Activated B cell treated with CpG ODN at 0.5 μM for 24 hours (primary cell): ENCODE measurements at places on chromosomes 16 and 17. TPM values are rescaled to one million over a fixed set of nuclear protein-coding genes. Genes with fewer than 3 reads are reported as not detected.

The NPIPB13 gene
- total RNA-seq: 42.9 and 48.1 TPM in 2 replicates

The TPSB2 gene
- total RNA-seq: not detected in 2 replicates

The EPN2 gene
- total RNA-seq: 11.6 and 16.6 TPM in 2 replicates

The CDH3 gene
- not detected in 2 replicates for total RNA-seq

The TTYH2 gene
- total RNA-seq: 2.9 and 3.8 TPM in 2 replicates

The RHBDL1 gene
- total RNA-seq: 0.24 TPM in 1 of 2 replicates, not detected in the other

DNA sequence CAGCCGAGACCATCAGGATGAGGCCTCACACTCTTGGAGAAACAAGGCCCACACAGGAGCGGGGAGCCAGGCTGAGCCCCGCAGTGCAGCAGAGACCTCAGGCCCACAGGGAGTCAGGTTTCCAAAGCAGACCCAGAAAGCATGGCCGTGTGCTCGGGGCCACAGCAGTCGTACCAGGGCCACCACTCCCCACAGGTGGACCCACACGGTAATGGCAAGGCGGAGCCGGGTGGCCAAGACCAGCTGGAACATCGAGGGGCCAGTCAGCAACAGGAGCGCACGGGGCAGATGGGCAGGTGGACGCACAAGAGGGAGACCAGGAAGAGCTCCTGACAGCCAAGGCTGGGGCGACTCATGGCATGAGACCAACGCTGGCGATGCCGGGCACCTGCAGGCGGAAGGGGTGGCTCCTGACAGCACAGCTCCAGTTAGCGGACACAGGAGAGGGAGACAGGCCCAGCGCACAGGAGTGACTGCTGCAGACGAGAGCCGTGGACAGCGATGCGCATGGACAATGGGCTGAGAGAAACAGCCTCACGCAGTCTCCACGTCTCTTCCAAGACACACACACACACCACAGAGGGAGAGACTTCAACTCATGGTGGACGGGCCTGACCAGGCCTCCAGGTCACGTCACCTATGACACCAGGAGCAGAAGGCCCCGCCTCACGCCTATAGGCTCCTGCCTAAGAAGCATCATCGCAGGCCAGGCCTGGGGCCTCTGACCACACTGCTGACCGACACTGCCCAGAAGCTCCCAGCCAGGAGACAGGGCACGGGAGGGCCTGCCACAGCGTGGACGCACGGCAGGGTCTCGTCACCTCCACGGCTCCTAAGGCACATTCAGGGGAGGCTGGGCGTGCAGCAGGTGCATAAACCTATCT, 58.6 kb downstream of the ZNF778 start:
- no peaks in the 10 kb centered on the region for H3K27me3 ChIP-seq
- DNase-seq: no peak
- H3K27ac ChIP-seq: no peak overlapping the region
- no peaks in the 10 kb centered on the region for H3K4me1 ChIP-seq
- peaks cover 77% of the 10 kb centered on the region for H3K36me3 ChIP-seq

DNA sequence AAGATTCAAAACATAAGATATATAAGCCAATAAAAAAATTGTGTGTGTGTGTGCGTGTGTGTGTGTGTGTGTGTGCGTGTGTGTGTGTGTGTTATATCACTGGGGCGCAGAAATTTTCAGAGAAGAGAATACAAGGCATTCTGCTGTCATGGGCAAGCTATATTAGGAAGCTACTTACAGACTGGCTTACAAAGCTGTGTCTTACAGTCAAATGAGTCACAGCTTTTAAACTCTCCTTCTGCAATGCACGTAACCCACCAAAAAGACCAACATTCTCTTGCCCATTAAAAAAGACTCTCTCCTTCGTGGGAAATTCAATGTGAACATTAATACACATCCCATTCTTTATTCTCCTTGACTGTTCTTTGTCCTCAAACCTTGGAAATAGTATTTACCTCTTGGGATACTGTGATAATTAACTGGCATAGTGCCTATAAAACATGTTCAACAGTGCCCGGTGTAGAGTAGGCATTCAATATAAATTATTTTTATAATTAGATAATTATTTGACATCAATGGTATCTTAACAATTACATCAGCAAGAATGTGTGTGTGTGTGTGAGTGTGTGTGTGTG, 860.4 kb upstream of the SOX9 start:
- no peaks in the 10 kb centered on the region for H3K27me3 ChIP-seq
- H3K4me3 ChIP-seq: no peak overlapping the region
- H3K27ac ChIP-seq: no peak overlapping the region
- H3K36me3 ChIP-seq: no peaks in the 10 kb centered on the region
- H3K4me1 ChIP-seq: no peaks in the 10 kb centered on the region

DNA sequence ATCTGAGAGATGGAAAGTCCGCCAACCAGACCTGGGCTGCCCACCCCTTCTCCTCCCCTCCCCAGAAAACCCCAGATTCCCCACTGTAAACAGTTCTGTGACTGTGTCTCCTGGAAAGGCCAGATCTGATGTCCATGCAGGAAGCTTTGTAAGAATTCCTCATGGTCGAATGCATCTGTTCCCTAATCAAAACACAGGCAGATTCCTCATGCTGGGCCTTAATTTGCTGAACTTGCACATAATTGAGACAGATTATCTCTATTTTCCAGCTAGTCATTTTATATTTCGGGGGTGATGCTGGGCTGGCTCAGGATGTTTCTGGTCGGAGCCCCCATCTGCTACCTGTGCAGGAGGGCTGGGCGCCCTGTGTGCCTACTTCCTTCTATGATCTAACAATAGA, 233.6 kb upstream of the ASIC2 start:
- no peaks in the 10 kb centered on the region for H3K36me3 ChIP-seq
- H3K27me3 ChIP-seq: no peaks in the 10 kb centered on the region
- H3K4me1 ChIP-seq: no peaks in the 10 kb centered on the region
- no peak for DNase-seq

- H3K4me1 ChIP-seq: peaks cover 15% of the 10 kb centered on the region
- peaks cover 20% of the 10 kb centered on the region for H3K27me3 ChIP-seq
- peak overlapping the region; percentile 80 for H3K4me3 ChIP-seq
- no peak for DNase-seq
- H3K36me3 ChIP-seq: no peaks in the 10 kb centered on the region
These were observed 45.8 kb upstream of the NOS2 start for GRCh38 chr17:27846042-27846655.

DNA sequence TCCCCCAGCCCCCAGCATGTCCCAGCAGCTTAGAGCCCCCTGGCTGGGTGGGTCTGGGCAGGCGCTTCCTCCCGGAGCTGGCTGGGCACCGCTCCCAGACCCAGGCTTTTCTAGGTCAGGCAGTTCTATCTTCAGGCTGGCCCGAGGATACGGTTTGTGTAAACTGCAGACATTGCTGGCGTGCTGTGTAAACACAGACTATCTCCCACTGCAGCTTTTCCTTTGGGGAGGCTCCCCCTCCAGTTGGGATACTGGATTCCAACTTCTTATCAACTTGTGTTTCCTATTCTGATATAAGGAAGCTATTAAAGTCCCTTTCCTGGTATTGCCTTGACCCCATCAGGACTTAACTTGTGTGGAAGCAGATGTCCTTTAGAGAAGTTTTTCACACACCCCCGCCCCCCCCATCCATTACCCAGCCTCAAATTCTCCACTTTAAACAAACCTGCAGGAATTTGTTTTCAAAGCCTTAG, 18.3 kb upstream of the GNA13 start:
- H3K36me3 ChIP-seq: no peaks in the 10 kb centered on the region
- H3K4me3 ChIP-seq: no peak overlapping the region
- no peaks in the 10 kb centered on the region for H3K27me3 ChIP-seq
- no peak overlapping the region for H3K27ac ChIP-seq
- no peak for DNase-seq

DNA sequence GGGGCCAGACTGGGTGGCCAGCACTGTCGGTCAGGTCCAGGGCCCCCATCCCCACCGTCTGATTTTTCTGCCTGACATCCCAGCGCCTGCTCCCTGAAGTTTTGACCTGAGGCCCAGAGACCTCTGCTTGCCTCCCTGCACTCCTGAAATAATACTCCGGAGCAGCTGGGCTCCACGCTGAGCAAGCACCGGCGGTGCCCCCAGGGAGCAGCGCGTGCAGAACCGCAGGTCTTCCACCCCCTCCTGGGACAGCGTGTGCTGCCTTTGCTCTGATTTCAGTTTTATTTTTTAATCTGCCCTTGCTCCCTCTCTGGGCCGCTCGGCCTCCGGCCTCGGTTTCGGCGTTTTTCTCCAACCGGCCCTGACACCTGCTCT, 132.4 kb upstream of the GSE1 start:
- DNase-seq: no peak
- no peak overlapping the region for H3K27ac ChIP-seq
- peaks cover 15% of the 10 kb centered on the region for H3K4me1 ChIP-seq
- H3K27me3 ChIP-seq: peaks cover 15% of the 10 kb centered on the region

DNA sequence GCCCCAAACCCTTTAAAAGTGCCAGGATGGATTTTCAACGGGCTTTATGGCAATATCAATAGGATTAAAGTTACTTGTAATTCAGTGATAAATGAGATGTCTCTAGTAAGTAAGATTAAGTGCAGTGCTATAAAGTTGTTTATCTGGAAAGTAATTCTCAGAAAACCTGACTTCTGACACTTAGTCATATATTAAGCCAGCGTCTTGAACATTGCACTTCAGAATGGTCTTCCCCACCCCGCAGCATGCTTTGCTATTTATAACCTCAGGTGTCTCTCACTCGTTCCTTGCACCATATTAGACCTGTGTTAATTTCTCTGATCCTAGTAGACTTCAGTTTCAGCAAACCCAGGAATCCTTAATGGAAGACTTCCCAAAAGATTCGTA, 2.1 kb upstream of the MAF start:
- H3K36me3 ChIP-seq: no peaks in the 10 kb centered on the region
- peaks cover 41% of the 10 kb centered on the region for H3K4me1 ChIP-seq
- H3K27me3 ChIP-seq: peaks cover 49% of the 10 kb centered on the region
- H3K27ac ChIP-seq: no peak overlapping the region
- no peak overlapping the region for H3K4me3 ChIP-seq

- no peak overlapping the region for H3K4me3 ChIP-seq
- no peak for DNase-seq
- no peaks in the 10 kb centered on the region for H3K27me3 ChIP-seq
- H3K4me1 ChIP-seq: peaks cover 19% of the 10 kb centered on the region
These were observed 20.3 kb upstream of the SLC52A1 start for GRCh38 chr17:5055543-5055942.
